GDM1 (cell line): ENCODE measurements at places on chromosomes 6 and 20.

- peak; percentile 9 for DNase-seq
These were observed 5.1 kb downstream of the KCNS1 start for GRCh38 chr20:45095805-45096238.

GRCh38 chr20:17494201-17494600 lies 37.0 kb downstream of the BFSP1 start:
- DNase-seq, result no peak

DNA sequence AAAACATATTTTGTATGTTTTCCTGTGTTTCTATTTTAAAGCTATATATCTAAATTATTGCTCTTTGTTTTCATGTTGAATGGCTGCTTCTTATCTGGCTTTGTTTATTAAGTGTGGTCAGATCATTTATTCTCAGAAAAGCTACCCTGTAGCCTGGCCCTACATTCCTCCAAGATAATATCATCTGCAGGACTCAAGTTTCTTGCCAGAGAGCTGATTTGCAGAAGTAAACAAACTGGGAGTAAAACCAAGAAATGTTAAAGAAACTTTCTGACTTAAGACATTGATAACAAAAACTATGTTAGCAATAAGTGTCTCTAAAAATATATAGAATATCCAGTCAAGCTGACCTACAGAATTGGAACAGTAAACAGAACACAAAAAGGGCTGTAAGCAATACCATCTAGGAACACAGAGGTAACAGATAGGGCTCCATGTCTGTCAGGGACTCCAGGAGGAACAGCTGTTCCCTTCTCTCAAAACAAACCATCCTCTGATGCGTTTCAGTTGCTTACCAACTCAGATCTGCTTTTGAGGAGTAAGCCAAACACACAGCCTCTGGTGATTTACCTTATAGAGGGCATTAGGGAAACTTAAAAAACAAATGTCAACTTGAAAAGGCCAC lies 17.5 kb upstream of the CEP85L start:
- no peak for DNase-seq

DNA sequence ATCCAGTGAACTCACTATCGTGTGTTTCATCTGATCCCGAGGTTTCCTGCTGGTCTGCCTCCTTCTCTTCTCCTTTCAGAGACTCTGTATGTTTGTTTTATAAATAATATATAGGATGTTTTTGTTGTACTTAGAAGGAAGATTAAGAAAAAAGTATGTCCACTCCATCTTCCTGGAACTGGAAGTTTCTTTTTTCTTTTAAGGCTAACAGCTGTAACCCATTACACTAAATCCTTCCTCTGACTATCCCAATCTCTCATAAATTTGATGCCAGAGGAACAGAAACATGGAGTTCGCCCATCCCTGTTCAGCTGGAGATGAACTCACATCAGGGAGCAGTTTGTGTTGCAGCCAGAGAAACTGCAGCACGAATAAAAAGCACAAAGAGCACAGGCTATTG lies 20.7 kb downstream of the RIPK1 start:
- DNase-seq, result no peak

DNA sequence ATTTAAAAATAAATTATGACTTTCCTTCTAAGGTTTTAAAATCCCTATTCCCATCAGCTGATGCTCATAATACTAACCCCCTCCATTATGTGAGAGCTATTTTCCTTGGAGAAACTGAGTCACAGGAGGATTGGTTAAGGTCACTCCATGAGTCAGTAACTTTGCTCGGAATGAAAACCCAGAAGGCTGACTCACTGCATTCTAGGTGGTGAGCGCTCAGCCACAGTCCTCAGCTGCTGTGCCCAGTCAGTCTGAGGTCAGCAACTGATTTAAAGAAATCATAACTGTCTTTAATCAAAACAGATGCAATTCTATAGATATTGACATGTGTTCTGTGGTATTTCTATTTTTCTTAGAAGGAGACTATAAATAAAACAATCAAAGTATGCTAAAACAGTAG lies 359.2 kb downstream of the GJA1 start:
- DNase-seq, result no peak

DNA sequence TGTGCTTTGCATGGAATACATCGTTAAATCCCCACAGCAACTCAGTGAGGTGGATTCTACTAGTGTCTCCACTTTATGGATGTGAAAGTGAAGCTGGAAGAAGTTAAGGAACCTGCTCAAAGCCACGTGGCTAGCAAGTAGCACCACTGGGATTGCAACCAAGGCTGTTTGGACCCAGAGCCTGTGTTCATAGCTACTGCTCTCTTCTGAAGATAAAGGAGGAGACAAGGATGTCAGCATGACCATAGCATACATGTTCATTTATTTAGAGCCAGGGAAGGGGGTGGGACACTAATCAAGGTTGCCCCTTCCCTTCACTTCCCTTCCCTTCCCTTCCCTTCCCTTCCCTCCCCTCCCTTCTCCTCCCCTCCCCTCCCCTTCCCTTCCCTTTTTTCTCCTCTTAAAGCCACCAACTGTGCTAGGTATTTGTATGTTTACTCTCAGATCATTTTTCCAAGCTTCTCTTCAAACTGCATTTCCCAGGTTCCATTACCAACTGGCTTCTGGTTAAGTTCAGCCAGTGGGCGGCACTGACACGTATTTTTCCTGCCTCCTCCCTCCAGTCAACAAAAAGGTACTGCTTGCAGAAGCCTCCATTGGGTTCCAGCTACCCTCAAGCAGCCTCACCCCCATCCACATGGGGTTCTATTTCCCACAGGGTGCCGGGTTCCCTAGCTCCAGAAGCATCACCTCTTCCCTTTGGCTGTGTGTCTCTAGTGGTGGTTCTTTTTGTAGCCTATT lies 134.9 kb downstream of the BCAS1 start:
- DNase-seq, result no peak

DNA sequence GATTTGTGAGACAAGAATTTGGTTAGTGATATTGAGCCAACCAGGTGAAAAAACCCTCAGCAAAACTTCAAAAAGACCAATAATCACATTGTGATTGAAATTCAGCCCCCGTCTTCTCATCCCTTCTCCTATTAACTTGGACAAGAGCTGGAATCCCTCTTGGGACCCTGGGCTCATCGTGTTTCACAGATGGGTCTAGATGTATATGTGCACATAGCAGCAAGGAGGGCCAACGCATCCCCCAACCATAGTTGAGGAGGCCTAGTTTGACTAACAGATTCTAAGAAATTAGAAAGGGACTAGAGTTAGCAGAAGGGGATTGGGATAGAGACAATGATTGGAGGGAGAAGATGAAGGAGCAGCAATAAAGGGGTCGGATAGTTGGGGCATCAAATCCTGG lies 19.8 kb upstream of the LRFN2 start:
- no peak for DNase-seq

GRCh38 chr20:9588706-9589105 lies 74.3 kb downstream of the LAMP5 start:
- DNase-seq, result no peak

GRCh38 chr20:56760610-56761009 lies 131.5 kb downstream of the TFAP2C start:
- no peak for DNase-seq

DNA sequence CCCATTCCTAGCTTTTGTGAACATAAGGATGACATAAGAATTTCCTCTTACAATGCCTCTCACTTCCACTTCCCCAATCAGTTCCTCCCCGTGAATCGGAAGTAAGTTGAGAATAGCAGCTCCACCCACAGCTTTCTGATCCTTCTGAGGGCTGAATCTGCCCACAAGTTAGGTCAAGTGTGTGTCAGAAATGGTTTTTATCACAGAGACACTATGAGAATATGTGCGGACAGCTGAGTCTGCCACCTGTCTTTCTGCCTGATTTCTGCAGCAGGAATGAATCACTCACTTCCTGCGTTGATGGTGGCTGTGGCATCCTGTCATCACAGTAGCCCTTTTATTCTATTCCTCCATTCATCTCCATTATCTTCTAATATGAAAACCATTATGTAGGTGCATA lies 70.2 kb downstream of the RIN2 start:
- no peak for DNase-seq

GRCh38 chr20:61932199-61932592 lies 133.5 kb downstream of the TAF4 start:
- no peak for DNase-seq

- DNase-seq, result no peak
These were observed 76.1 kb upstream of the ATXN1 start for GRCh38 chr6:16837217-16837972.

- peak; percentile 28 for DNase-seq
These were observed 11.4 kb downstream of the MYLK4 start for GRCh38 chr6:2739335-2739734.

- no peak for DNase-seq
These were observed 674.6 kb downstream of the EPM2A start for GRCh38 chr6:145060714-145061113.

- DNase-seq, result no peak
These were observed 44.1 kb upstream of the ADGRF1 start for GRCh38 chr6:47086051-47086770.

- no peak for DNase-seq
These were observed 1.1 kb downstream of the B4GALT5 start for GRCh38 chr20:49712646-49712995.

- peak; percentile 32 for DNase-seq
These were observed 30.4 kb downstream of the PSMB1 start for GRCh38 chr6:170522565-170523183.

- no peak for DNase-seq
These were observed 977.7 kb upstream of the SLC35B3 start for GRCh38 chr6:9412951-9413559.

- DNase-seq, result no peak
These were observed 17.4 kb upstream of the MPC1 start for GRCh38 chr6:166400181-166400580.

DNA sequence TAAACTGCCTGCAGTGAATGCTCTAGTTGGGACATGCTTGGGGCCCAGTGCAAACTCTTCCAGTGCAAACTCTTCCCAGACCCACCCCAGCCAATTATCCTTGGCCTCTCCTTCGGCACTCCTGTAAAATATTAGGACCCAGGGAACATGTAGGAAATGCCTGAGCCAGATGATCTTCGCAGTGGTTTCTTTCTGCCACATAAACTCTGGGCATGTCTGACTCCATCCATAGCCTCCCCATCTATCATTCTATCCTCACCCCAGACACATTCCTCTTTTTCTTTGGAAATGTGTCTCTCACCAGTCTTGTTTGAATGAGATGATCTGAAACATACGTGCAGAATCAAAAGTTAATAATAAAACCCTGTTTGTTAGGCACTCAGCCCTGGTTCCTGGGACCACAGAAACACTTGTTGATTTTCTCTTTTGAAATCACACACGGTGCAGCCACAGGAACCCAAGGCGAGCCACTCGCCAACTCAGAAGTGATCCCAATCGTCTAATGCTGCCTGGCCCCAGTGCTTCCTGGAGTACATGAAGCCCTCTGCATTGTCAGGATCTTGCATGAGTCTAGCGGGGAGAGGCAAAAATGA lies 108.9 kb upstream of the CST7 start:
- no peak for DNase-seq

DNA sequence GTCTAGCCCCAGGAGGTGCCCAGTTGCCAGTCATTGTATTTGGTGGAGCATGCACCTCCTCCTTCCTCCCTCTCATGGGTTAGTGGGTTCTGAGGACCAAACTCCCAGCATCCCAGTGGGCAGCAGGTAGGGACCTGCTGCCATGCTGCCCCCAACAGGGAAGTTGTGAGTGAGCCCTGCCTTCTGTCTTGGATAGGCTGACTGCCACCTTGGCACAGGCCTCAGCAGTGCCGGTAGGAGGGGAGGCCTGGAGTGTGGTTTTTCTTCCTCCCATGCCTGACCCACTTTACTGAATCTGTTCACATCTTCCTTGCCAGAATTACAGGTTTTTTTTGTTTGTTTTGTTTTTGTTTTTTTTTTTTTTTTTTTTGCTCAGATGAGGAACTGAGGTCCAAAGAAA lies 24.5 kb downstream of the PLCG1 start:
- DNase-seq, result no peak
